Thyroid gland (tissue), 4 donors: ENCODE measurements at places on chromosomes 1 and 21. TPM values are rescaled to one million over a fixed set of nuclear protein-coding genes. Genes with fewer than 3 reads are reported as not detected.

The FAM167B gene
- 3.6 TPM for total RNA-seq

The ZMYND12 gene
- 3.5 TPM for total RNA-seq

The THEMIS2 gene
- 20.8 TPM for total RNA-seq

DNA sequence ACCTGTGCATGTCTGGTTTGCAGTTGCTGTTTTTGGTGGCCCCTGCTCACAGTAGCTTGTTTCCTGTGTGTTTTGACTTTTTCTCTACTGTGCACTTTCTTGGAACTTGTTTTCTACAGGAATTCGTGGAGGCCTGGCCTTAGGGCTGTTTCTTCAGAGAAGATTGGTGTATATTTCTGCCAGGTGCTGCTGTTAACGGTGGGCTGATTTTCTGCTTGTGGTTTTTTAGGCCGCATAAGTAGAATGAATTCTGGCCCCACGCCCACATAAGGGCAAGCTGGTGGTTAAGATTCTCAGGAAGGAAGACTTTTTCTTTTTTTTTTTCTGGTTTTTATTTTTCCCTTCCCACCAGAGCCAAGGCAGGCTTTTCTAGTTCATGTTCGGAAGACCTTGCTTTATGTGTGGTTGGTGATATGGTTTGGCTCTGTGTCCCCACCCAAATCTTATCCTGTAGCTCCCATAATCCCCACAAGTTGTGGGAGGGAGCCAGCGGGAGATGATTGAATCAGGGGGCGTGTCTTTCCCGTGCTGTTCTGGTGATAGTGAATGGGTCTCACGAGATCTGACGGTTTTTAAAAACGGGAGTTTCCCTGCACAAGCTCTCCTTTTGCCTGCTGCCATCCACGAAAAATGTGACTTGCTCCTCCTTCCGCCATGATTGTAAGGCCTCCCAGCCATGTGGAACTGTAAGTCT is 71.5 kb upstream of the DISP3 start:
- H3K27ac ChIP-seq: no peak overlapping the region
- H3K4me3 ChIP-seq: no peak overlapping the region
- H3K36me3 ChIP-seq: no peaks in the 10 kb centered on the region
- H3K4me1 ChIP-seq: no peaks in the 10 kb centered on the region
- DNase-seq: no peak

DNA sequence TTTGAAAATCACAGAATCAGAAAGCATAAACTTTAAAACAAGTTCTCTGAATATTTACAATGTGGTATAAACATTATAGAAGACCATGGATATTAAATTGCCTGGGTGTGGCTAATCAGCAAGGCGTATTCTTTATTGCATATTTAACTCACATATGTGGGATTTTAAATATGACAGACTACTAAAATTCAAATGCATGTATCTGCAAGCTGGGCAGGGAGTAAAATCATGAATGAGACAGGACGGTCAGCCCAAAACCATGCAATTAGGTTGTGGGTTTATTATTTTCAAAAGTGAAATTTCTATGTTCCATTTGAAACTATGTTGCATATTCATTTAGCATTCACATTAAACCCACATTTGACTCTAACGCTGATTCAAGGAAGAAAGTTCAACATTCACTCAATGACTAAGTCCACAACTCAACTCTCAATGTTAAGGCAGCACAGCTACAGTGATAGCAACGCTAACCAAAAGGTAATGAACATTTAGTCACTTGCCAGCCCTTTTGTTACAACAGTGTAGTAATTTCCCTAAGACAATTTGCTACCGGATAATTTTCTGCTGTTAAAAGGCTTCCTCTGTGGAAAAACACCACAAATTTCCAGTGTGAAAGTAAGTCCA is 6.3 kb upstream of the SYNJ1 start:
- no peak for DNase-seq
- no peaks in the 10 kb centered on the region for H3K4me1 ChIP-seq
- no peak overlapping the region for H3K4me3 ChIP-seq
- peaks cover 3% of the 10 kb centered on the region for H3K36me3 ChIP-seq

DNA sequence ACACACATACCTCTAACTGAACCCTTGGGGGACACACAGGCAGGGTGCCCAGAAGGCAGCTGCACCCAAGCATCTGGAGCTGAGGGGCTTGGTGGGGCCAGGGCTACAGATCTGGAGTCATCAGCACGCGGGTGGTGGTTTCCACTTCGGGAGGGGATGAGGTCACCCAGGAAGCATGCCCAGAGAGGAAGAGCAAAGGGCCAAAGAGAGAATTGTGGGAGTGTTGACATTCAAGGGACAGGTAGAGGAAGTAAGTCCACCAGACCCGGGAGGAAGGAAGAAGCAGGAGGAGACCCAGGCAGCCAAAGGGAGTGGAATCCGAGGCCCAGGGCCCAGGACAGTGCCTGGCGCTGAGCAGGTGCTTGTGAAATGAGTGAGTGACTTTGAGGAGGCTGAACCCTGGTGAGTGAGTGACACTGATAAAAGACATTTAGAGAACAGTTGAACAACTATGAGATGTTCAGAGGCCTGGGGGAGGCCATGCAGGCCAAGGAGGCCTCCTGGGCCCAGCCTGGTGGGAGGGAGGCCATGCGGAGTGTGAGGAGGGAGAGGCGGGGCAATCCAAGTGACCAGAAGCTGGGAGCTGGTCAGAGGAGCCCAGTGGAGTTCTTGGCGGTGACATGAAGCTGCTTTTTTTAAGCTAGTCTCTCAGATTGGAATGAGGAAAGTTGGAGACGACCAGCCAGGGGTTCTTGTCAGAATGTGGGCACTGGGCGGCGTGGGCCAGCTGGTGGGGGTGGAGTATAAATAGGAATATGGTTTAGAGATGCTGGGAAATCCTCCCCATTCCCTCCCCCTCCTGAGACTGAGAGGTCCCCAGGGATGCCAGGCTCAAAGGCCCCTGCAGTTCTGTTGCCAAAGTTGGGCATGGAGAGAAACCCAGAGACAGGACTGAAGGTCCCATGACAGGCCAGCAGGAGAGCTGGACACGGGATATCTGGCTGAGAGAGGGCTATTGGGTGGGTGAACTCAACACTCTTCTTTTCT is 7.9 kb downstream of the CDK18 start:
- H3K4me1 ChIP-seq: peaks cover 26% of the 10 kb centered on the region
- H3K36me3 ChIP-seq: no peaks in the 10 kb centered on the region
- no peak for DNase-seq
- H3K27me3 ChIP-seq: no peaks in the 10 kb centered on the region
- H3K4me3 ChIP-seq: no peak overlapping the region

GRCh38 chr1:37458551-37458950 is 15.8 kb upstream of the ZC3H12A start:
- H3K36me3 ChIP-seq: no peaks in the 10 kb centered on the region
- no peak overlapping the region for H3K27ac ChIP-seq
- no peak overlapping the region for H3K4me3 ChIP-seq
- no peak for DNase-seq
- H3K4me1 ChIP-seq: no peaks in the 10 kb centered on the region
- H3K27me3 ChIP-seq: no peaks in the 10 kb centered on the region

GRCh38 chr1:94553323-94553730 is 11.8 kb upstream of the F3 start:
- peak overlapping the region; percentile 77 for H3K27ac ChIP-seq
- H3K27me3 ChIP-seq: no peaks in the 10 kb centered on the region
- no peaks in the 10 kb centered on the region for H3K36me3 ChIP-seq
